ENCODE measurements at places on chromosomes 5 and 9.

DNA sequence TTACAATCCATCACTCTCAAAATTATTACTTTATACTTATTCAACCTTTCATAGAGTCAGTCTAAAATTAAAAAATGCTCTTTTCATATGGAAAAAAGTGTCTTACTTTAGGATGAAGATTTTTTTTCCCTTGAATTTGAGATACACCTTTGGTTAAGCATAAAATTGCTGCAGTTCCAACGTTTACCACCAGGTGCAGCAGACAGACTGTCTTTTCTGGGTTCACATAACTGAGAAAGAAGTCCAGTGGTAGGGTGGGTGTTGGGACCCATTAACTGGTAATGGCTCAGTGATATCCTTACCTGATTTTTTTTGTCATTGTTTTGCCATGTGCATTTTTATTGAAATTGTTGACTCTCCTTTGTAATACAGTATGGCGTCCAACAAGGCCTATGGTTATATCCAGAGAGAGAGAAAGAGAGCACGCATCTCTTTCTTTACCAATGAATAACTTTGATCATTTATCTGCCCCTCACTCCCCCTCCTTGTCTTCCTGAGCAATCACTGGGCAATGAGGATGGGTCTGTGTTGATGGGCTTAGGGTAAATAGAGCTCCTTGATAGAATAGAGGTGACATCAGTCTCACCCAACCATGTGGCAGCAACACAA is 98.4 kb downstream of the FBXL7 start:
- DNase-seq = no peak

- DNase-seq = no peak
Measured at GRCh38 chr9:99118782-99119466, 14.0 kb downstream of the TGFBR1 start.

DNA sequence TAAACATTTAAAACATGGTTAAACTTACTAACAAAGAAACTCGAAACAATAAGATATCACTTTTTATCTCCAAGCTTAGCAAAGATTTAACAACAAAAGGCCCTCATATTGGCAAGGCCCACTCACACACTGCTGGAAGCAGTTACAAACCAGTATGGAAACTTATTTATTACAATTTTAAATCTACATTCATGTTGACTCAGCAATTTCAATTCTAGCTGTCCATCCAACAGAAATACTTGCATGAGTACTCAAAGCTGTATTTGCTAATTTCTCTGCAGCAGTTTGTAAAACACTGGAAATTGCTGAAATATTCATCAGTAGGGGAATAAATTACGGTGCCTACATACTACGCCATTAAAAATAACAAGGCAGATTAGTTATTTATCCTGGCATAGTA is 2.8 kb upstream of the DNAJA1 start:
- DNase-seq = no peak

GRCh38 chr5:107668154-107669095 is 2.3 kb downstream of the EFNA5 start:
- DNase-seq = no peak

DNA sequence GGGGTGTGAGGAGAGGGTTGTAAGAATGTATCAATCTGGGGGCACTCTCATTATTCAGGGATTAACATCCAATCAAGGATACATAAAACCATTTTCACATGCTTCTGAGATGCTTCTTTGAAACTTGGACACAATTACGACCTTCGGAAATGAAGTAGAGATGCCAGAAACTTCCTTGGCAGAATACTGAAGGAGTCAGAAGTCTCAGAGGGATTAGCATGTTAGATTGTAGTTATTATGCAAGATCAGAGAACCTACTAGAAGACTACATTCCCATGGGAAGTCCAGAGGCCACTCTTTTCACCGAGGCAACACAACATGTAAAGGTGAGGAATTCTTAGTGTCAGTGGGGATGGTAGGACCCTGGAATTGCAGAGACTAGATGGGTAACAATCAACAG is 5.1 kb upstream of the SLC22A4 start:
- DNase-seq = no peak

- DNase-seq = no peak
Measured at GRCh38 chr9:111621895-111622480, 9.1 kb upstream of the DNAJC25 start.

GRCh38 chr5:107242411-107243219 is 428.1 kb downstream of the EFNA5 start:
- no peak for DNase-seq

- no peak for DNase-seq
Measured at GRCh38 chr9:14932641-14933040, 22.4 kb upstream of the FREM1 start.

DNA sequence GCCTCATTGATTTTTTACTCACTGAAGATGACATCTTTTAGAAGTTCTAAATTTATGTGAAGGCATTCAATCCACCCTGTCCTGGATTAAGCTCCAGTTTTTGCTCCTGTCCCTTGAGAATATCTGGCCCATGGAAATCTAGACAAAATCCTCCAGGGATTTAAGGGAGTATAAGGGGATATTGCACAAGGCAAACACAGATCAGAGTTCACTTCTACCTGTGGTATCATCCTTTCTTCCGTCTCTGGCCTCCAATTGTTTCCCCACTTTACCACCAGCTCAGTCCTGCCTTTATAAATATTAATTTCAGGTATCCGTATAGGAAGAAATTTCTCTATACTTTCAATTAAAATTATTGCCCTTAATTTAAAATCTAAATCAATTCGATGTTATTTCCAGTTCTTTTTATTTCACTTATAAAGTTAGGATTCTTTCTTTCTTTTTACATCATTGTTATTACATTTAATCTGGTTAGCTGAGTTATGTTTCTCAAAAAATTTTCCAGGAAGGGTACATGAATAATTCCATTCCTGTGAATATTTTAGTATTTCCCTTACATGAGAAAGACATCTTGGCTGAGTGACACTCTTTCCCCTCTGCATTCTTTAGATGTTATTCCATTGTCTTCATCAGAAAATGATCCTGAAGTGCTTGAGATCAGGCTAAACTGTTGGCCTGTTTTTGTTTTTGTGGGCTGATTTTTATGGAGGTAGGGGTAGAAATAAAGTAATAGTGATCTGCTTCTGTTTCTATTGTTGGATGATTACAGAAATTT is 194.3 kb upstream of the MAP3K1 start:
- DNase-seq = no peak

DNA sequence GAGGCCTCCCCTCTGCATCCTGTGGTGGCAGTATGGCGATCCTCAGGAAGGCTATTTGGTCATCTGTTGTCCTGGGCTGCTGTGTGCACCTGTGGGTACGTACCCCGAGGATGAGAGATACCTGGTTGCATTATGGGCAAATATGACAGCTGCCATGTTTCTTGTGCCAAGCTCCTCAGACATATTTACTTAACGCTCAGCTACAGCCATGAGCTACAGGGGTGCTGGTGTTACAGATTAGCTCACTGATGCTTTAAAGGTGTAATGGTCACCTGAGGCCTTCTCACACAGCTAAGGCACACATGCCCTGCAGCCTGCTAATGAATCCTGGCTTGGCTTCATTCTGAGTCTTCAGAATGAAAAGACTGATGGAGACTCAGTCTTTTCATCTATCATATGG is 12.0 kb downstream of the NDST1 start:
- no peak for DNase-seq

DNA sequence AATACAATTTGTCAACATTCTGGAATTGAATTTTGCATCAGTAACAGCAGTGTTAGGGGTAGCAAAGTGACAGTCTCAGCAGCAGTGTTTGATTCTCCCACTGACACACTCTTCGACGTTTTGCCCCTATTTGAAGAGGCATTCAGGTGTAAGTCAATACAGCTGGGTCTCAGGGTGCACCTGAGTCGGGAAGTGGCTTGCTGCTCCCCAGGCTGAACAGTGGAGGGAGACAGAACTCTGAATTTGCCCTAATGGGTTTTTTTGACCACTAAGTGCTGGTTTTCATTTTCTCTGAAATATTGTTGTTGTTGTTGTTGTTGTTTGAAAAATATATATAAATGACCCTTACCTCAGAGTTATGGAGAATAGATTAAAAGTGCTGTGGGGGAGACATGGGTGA is 223.2 kb downstream of the TLR4 start:
- no peak for DNase-seq

DNA sequence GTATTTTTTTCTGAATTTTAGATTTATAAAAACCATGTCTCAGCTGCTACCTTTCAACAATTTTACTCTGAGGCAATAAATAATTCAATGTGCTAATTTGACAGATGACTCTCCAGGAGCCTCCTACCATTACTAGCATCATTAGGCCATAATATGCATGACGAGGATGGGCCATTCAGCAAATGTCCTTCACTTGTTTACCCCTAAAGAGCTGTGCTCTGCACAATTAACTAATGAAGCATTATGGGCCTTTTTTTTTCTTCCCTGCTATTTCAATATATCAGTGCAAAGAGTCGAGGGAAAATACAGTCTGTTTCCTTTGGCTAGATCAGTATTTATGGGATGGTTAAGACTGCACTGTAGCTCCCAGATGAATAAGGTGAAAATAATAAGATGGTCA is 627.2 kb downstream of the ISL1 start:
- DNase-seq = no peak

DNA sequence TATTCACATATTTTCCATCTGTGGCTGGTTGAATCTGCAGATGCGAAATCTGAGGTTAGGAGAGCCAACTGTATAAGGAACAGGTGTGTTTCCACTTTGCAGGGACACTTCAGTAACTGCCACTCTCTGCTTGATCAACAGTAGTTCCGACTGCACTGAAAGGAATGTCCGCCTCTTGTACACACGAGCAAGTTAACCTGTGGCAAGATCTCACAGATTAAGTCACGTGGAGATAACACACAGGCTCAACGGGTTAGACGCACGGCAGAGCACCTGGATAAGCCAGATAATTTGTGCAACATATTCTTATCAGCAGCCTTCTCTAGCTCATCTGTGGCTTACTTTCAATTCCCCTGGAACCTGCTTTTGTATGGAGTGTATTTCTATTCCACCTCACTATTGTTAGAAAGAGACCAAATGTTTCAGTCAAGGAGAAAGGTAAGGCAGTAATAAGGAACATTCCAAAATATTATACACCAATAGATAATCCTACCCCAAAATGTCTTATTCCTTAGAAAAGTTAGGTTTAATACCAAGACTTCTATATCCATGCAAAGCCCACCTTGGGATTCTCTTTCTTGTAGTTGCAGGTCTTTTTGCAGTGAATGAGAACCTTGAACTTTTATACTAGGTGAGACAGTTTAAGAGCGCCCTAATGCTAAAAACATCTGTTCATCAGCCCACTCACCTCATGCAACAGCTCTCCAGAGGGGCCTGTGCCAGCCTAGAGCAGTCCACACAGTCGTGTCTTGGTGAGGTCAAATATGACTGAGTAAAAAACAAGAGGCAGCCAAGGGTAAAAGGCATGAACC is 6.5 kb upstream of the C9 start:
- no peak for DNase-seq

DNA sequence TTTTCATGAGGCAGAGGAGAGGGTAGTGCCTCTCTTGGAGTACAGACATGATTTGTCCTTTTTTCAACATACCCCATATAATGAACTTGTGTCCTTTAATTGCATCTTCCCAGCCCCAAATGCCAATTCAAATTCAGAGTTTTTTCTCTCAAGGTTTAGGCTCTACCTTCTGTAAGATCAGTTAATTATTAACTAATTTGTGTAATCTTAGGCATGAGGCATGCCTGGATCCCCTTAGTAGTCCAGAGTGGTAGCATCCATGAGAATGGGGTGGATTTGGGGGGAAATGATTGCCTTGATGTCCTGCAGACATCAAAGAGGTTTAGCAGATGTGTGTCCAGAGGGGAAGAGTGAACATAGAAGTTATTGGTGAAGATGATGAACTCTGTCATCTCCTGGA is 533.3 kb downstream of the LRRC70 start:
- no peak for DNase-seq

- DNase-seq = no peak
Measured at GRCh38 chr5:36055984-36056383, 10.7 kb downstream of the UGT3A2 start.

GRCh38 chr5:178201221-178201926 is 3.0 kb upstream of the HNRNPAB start:
- DNase-seq = no peak

GRCh38 chr5:66708368-66708767 is 112.2 kb downstream of the MAST4 start:
- DNase-seq = no peak

DNA sequence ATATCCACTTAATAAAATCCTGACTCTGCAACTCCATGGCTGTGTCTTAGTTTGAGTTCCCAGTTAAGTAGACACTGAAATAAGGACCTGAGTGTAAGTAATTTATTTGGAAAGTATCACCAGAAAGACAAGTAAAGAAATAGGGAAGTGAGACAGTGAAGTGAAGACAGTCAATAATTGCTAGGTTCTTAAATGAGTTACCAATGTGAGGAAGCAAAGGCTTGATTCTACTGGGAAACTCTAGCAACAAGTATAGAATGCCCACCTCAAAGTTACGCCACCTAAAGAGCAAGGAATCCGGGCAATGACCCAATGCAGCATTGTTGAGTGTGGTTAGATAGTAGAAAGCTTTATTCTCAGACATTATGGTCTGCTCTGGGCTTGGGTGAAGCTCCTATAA is 383.9 kb downstream of the TLR4 start:
- DNase-seq = no peak

Measured in stimulated activated CD8-positive, alpha-beta memory T cell treated with anti-CD3 and anti-CD28 coated beads, Interleukin-7, amount 100 ng/mL, for 1 hour (primary cell).